Nasal cavity respiratory epithelium epithelial cell of viscerocranial mucosa (primary cell): ENCODE measurements at places on chromosomes 4 and X. TPM values are rescaled to one million over a fixed set of nuclear protein-coding genes. Genes with fewer than 3 reads are reported as not detected.

AWAT2 gene
- not detected in 2 replicates for total RNA-seq

FGB gene
- total RNA-seq = not detected in 2 replicates

RBM46 gene
- total RNA-seq = 0.07 and 0.34 TPM in 2 replicates

HSFX3 gene
- total RNA-seq = not detected in 2 replicates

DGKK gene
- not detected in 2 replicates for total RNA-seq

XK gene
- 0.93 and 1.0 TPM in 2 replicates for total RNA-seq

NLGN4X gene
- under 0.01 and 0.50 TPM in 2 replicates for total RNA-seq

MAGEE2 gene
- total RNA-seq = not detected in 2 replicates

UGT2B11 gene
- total RNA-seq = not detected in 2 replicates

F11 gene
- not detected in 2 replicates for total RNA-seq

FGFRL1 gene
- total RNA-seq = 15.0 and 25.3 TPM in 2 replicates

SPANXD gene
- total RNA-seq = not detected in 2 replicates

ARHGAP6 gene
- 0.28 TPM in 1 of 2 replicates, not detected in the other for total RNA-seq

PPP3CA gene
- 68.4 and 92.8 TPM in 2 replicates for total RNA-seq

GALNT7 gene
- 46.1 and 107 TPM in 2 replicates for total RNA-seq

KCTD8 gene
- under 0.01 TPM in 2 replicates for total RNA-seq

CENPVL3 gene
- total RNA-seq = not detected in 2 replicates

XAGE1A gene
- not detected in 2 replicates for total RNA-seq

OPN1LW gene
- total RNA-seq = not detected in 2 replicates

GABRE gene
- 21.9 and 54.4 TPM in 2 replicates for total RNA-seq

WDFY3 gene
- 60.5 and 108 TPM in 2 replicates for total RNA-seq

LUZP4 gene
- not detected in 2 replicates for total RNA-seq

IL1RAPL1 gene
- under 0.01 TPM in 1 of 2 replicates, not detected in the other for total RNA-seq

PNPLA4 gene
- total RNA-seq = 17.8 and 41.4 TPM in 2 replicates

CSN1S1 gene
- not detected in 2 replicates for total RNA-seq

RRH gene
- under 0.01 and 0.07 TPM in 2 replicates for total RNA-seq

FOXR2 gene
- total RNA-seq = not detected in 2 replicates

FAM184B gene
- total RNA-seq = under 0.01 TPM in 1 of 2 replicates, not detected in the other

NHSL2 gene
- total RNA-seq = 0.07 TPM in 1 of 2 replicates, not detected in the other

CYLC1 gene
- not detected in 2 replicates for total RNA-seq

CPZ gene
- total RNA-seq = 0.21 TPM in 1 of 2 replicates, not detected in the other

PGRMC2 gene
- 19.8 and 44.8 TPM in 2 replicates for total RNA-seq
